ENCODE measurements at places on chromosomes 7 and 10.

GRCh38 chr7:1170741-1171501, 10.9 kb upstream of the ZFAND2A start:
- DNase-seq = no peak

DNA sequence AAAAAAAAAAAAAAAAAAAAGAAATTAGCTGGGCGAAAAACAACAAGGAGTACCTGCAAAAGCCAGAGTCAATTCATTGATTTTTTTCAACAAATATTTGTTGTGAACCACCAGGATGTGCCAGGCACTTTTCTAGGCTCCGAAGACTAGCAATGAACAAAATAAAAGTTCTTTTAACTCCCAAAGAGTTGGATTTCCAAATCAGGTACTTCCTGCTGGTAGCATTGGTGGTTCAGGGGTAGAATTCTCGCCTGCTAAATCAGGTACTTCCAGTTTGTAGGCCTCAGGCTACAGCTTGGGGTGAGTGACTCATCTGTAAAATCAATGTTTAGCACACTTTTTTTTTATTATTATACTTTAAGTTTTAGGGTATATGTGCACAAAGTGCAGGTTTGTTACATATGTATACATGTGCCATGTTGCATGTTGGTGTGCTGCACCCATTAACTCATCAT, 10.9 kb downstream of the PPA1 start:
- no peak for DNase-seq

DNA sequence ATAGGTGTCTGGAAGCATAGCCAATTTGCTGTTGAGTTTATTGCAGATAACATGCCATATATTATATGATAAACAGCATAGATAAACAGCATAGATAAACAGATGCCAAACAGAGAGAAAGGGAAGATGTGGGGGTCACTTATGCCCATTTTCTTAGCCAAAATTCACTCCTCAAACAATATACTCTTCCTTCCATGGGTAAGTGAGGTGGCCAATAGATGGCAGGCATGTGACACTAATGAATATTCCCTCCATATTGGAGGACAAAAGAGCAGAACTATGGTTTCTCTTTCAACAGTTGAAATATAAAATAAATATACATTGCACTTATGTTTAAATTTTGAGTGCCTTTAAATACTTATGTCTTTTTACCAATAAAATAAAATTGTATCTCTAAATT, 1212.8 kb downstream of the REEP3 start:
- DNase-seq = no peak

DNA sequence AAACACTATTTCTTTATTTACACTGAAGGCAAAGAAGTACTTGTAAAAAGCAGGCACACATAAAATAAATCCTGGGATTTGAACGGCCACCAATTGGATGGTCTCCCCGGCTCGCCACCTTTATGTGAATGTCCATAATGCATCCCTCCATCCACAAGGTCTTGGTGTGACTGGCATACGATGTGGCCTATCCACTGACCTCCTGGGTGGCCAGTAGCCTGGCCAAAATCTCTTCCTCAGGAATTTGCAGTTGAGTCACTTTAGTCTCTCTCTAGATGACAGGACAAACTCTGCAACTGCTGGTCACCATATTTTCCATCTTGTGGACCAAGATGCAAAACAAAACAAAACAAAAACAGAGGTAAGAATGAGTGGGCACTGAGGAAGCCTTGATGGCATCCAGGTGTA, 39.1 kb downstream of the CDK1 start:
- no peak for DNase-seq

- DNase-seq = no peak
Observed at GRCh38 chr7:123752534-123752933, 3.7 kb upstream of the WASL start.

- no peak for DNase-seq
Observed at GRCh38 chr10:129005804-129006203, 461.2 kb upstream of the MGMT start.

- no peak for DNase-seq
Observed at GRCh38 chr10:91805110-91805838, 7.0 kb downstream of the TNKS2 start.

DNA sequence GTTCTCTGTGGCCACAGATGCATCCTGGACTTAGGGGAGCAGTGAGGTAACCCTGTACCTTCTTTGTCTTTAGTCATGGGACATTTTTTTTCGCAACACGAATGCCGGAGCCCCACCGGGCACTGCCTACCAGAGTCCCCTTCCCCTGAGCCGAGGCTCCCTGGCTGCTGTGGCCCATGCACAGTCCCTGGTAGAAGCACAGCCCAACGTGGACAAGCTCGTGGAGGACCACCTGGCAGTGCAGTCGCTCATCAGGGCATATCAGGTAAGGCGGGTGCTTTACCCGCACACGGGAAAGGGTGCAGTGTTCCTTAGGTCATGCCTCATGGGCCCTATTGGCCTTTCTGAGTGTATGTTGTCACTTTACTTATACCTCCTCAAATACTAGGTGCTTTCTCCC, 38.8 kb downstream of the OGDH start:
- no peak for DNase-seq

DNA sequence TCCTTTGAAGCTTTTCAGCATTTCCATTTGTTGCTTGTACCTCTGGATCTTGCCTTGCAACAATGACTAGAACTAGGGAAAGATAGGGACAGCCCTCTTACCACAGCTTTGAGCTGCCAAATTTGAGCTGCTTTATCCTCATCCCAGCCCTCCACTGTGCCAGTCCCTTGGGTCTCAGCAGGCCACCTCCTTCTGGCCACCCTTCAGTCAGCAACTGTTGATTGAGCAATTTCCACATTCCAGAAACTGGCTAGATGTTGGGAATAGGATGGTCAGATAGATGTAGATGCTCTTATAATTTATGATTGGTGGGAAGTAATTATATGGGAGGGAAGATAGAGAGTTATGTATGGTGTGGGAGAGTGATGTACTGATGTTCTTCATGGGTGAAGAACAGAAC, 100.1 kb downstream of the ST7 start:
- no peak for DNase-seq

GRCh38 chr10:14508725-14509124, 178.0 kb upstream of the FRMD4A start:
- no peak for DNase-seq

DNA sequence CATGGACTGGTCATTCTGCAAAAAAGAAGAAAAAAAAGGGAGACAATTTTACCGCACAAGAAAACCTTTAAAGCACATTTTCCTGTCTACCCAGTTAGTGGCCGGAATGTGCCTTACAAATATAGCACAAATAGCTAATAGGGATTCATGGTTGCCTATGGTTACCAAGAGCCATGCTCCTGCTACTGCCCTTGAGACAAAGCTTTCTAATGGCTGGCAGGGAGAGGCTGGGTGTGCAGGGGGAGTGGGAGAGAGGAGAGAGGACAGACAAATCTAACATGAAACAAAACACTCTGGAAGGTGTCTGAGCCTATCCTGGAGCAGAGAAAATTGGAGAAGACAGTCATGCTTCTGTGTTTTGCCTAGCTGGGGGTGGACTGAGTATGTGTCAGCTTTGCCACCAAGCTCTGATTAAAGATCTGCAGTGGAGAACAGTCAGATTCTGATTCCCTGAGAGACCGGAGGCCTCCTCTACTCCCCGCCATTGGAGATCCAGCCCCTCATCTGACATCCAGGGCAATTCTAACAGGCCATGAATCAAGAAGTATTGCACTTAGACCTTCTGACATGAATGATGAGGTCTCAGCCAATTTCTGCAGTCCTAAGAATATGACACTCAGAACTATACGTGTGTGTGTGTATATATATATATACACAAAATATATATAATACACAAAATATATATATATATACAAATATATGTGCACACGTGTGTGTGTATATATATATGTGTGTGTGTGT, 80.2 kb downstream of the PRTFDC1 start:
- DNase-seq = no peak

- no peak for DNase-seq
Observed at GRCh38 chr7:158695726-158696452, 8.7 kb downstream of the NCAPG2 start.

DNA sequence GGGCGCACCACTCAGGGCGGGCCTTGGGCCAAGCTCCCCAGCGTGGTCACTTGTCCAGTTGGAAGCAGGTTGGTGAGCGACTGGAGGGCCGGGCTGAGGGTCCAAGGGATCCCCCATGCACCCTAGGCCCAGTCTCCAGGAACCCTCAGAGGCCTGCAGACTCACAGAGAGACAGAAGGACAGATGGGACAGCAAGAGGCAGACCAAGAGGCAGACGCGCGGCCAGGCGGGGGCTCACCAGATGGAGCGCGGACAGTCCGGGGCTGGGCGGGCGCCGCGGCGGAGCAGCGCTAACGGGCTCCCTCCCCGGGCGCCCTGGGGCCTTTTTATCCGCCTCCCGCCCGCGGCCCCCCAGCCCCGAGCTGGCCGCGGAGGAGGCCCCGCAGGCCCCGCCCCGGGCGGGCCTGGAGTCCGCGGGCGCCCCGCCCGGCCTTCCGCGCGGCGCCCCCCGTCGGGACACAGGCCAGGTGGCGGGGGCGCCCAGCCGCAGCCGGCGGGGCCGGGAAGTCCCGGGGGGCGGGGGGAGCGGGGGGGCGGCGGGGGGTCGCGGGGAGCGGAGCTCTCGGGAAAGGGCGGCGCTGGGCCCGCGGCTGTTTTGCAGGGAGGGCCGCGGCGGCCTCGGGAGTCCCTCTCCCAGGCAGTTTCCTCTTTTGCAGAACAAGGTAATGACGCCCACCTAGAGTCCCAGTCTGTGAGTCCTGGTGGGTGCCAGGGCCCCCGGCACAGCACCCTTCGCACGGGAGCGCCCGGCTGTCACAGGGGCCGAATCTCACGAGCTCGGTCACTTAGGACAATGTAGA, at the start of gene LOXL4:
LOXL4 (minus strand) TSS at position 301 of the 800 bp plus-strand sequence. CDS start 5,175 bp downstream, outside the sequence.
- DNase-seq = no peak

DNA sequence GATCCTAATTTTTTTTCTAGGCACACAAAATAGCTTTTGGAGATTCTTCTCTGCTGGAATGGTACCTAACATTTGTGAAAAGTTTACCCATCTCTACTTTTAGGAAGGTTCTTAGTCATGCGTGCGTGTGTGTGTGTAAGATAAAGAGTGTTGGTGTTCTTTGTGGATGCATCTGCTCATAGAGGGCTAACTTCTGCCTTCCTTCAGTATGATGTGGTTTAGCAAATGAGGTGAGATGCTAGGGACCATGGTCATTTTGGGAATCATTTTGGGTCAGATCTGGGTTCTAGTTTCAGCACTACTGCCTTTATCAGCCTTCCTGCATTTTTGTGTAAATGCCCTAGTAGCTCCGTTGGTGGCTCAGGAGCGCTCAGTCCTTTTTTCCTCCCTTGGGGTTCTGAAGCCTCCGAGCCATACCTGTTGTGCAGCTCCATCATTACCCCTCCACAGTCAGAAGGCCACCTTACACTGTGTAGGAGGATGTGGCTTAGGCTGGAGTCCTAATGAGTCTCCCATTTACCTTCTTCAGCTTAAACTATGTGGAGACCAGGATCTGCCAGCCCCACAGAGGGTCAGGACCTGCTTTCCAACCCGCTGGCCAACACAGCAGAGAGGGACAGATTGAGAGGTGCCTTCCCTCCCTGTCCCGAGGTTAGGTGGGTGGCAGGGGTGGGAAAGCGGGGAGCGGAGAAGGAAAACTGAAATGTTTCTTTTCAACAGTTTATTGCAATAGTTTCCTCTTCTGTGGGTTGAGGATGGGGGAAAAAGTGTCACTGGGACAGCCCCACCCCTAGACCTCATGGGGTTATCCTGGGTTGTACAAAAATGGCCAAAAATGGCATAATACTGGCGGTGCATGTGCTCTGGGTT, 31.2 kb downstream of the TSPAN14 start:
- no peak for DNase-seq

GRCh38 chr7:136009488-136010079, 32.4 kb upstream of the MTPN start:
- no peak for DNase-seq

DNA sequence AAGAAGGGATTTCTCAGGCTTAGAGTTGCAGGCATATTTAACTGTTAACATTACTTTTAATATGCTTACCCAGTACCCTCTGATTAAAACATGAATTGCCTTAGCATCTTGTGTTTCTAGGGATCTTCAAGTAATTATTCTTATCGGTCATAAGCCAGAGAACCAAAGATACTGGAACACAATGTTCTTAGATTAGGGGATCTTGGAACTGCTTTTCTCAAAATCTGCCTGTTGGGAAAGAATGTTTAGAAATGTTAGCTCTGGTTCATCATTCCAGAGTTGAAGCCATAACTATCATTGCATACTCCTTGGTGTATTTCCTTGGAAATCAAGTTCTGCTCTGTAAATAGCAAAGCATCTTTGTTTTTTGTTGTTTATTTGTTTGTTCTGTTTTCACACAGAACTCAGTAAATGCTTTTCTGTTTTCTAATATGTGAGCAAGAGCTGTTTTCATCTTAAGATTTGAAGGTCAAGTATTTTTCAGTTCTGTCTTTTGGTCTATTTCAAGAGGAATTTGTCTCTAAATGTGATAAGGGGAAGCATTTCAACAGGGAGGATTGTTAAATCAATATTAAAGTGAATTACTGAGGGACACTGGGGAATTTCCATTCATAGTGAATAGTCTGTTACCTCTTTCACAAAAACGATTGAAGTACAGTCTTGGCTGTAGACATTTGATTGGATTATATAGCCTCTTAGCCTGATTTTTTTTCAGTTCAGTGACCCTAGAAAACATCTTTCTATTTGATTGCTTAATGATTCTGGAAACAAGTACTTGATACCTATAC, 103.2 kb upstream of the CYP26C1 start:
- no peak for DNase-seq

GRCh38 chr10:108427146-108427545, 1262.6 kb upstream of the SORCS1 start:
- no peak for DNase-seq

GRCh38 chr10:121460733-121461132, 137.5 kb downstream of the FGFR2 start:
- DNase-seq = no peak

DNA sequence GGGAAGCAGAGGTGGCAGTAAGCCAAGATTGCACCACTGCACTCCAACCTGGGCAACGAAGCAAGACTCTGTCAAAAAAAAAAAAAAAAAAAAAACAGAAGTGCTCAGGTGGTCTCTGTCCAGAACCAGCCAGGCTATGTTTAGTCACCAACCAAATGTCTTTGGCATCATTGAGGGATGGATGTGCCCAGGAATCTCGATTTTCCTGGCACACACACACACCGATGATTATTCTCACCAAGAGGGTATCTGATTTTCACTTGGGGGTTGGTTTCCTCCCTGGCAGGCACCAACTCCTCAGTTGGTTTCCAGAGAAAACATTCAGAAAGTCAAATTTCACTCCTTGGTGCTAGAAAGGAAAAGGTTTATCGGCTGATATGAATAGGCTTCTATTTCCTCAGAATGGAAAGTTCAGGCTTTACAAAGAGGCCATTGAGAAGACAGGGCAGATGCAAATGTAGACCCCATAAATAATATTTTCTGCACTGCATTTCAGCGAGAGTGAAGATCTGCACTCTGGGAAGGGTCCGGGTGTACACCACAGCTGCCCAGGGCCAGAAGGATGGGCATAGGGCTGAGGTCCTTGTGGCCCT, 154.8 kb downstream of the TNS3 start:
- DNase-seq = no peak

Data from esophagus squamous epithelium (tissue), 5 donors.